T-helper 17 cell (primary cell): ENCODE measurements at places on chromosomes 12 and 14. TPM values are rescaled to one million over a fixed set of nuclear protein-coding genes. Genes with fewer than 3 reads are reported as not detected.

The NGDN gene
- 120 TPM for total RNA-seq

The ZDHHC22 gene
- not detected for total RNA-seq

The PPM1H gene
- total RNA-seq, result not detected

The KRT73 gene
- total RNA-seq, result 0.40 TPM

The RNU4-1 gene
- 2,168 TPM for total RNA-seq

The GYS2 gene
- total RNA-seq, result not detected

The LHX5 gene
- not detected for total RNA-seq

The LALBA gene
- total RNA-seq, result not detected

The TRHDE gene
- 0.26 TPM for total RNA-seq

The FBLN5 gene
- total RNA-seq, result 3.7 TPM

The PRB4 gene
- not detected for total RNA-seq

The P3H3 gene
- 1.3 TPM for total RNA-seq

The TTC9 gene
- total RNA-seq, result 11.7 TPM

The FRMD6 gene
- 0.73 TPM for total RNA-seq

The CDK17 gene
- 123 TPM for total RNA-seq

The EML5 gene
- total RNA-seq, result 3.7 TPM

The MYF5 gene
- not detected for total RNA-seq

The CELA1 gene
- not detected for total RNA-seq

The RND1 gene
- 6.0 TPM for total RNA-seq

The LPAR5 gene
- 8.1 TPM for total RNA-seq

The ARG2 gene
- 5.1 TPM for total RNA-seq

The KLRC2 gene
- not detected for total RNA-seq

The TPH2 gene
- total RNA-seq, result not detected

The C1RL gene
- 21.4 TPM for total RNA-seq

The TSPAN8 gene
- not detected for total RNA-seq

The CYP46A1 gene
- total RNA-seq, result 0.29 TPM

The ACACB gene
- 25.9 TPM for total RNA-seq

The DNAH10 gene
- 0.25 TPM for total RNA-seq

The TEX22 gene
- 1.7 TPM for total RNA-seq

The CHGA gene
- not detected for total RNA-seq

The DAO gene
- total RNA-seq, result not detected

The LRRC43 gene
- not detected for total RNA-seq
